RPMI8226 (cell line): ENCODE measurements at places on chromosomes 2 and 18.

- DNase-seq, result no peak
Observed at GRCh38 chr2:143852759-143853158, 667.2 kb downstream of the ZEB2 start.

DNA sequence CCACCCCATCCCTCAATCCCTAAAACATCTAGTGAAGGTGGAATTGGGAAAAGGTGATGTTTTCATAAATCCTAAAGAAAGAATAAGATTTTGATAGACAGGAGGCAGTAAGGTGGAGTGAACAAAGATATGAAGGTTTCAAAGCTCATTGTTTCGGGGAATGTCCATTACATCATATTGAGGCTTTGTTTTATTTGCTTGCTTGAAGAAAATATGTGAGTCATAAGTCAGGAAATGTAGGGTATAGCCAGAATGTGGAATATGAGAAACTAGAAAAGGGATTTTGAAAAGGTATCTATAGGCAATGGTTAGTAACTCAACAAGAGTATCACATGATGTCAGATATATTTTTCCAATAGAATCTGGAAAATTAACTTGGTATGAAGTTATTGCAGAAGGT is 1178.5 kb upstream of the ACVR2A start:
- DNase-seq, result no peak

DNA sequence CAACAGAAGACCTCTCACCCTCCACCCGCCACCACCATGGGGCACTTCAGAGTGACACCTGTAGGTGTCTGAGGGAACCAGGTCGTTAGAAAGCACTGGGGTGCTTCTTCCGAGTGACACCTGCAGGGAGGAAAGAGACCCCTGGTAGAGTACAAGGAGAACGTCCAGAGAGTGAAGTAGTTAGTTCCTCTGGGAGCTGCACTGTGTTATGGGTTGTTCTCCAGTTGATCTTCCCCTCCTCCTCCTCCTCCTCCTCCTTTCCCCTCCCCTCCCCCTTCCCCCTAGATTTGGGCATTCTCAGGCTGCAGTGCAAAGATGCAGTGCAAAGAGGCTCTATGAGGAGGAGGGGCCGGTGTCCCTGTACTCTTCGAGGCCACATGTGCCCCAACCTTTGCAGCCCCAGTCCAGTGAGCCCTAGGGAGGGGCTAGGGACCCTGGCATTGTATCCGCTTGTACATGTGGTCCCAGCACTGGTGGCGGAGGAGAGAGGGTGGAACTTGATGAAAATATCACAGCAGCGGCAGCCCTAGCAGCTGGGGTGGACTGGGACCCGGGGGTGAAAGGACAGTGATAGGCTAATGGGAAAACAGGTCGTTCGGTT is 850 bp downstream of the DNAJB2 start:
- DNase-seq, result no peak

DNA sequence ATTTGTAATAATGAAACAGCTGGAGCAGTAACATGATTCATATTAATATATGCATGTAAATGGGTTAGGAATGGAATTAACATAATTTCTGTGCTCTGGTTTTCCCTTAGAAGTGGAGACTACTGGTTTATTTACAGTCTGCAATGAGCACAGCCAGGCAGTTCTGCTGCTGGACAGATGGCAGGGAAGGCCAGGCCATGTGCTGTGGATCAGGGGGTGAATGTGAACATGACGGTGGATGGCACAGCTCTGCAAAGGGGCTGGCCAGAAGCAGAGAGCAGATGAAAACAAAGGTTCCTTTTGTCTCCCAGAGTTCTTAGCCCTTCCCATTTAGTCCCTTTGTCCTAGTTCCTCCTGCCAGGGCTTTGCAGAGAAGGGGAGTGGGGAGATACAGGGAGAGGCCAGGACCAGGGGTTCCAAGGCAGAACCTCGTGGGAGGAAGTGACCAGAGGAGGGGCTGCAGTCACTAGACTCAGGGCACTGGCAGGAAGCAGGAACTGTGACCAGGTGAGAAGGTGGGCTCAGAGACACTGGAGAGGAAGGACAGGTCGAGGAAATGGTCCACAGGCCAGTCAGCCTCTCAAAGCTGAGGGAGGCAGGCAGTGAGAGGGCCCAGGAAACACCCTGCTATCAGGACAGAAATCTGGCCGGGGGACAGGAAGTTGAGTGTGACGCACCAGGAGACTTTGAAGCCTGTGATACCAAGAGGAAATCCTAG is 112.9 kb upstream of the ATP8B1 start:
- no peak for DNase-seq

GRCh38 chr18:27582760-27583412 is 397.8 kb upstream of the CHST9 start:
- no peak for DNase-seq

GRCh38 chr18:79477711-79478483 is 82.2 kb downstream of the NFATC1 start:
- no peak for DNase-seq

GRCh38 chr2:95345563-95346230 is 48.5 kb downstream of the KCNIP3 start:
- peak; percentile 79 for DNase-seq

DNA sequence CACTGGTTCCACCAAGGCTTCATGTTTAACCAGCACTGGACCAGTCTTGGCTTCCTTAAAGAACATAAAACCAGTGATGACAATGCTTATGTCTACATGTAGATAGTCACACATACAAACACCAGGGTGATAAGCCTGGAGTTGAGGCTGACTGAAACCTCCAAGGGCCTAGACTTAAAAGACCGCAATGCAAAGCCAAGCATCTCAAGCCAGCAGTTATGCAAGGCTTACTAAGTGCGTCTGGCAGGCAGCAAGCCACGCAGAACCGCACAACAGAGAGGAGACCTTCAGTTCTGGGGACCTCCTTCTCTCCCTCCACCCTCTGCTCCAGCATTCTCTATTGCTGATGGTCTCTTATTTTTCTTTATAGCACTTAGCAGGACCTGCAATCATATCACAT is 63.2 kb upstream of the ACAA2 start:
- no peak for DNase-seq

DNA sequence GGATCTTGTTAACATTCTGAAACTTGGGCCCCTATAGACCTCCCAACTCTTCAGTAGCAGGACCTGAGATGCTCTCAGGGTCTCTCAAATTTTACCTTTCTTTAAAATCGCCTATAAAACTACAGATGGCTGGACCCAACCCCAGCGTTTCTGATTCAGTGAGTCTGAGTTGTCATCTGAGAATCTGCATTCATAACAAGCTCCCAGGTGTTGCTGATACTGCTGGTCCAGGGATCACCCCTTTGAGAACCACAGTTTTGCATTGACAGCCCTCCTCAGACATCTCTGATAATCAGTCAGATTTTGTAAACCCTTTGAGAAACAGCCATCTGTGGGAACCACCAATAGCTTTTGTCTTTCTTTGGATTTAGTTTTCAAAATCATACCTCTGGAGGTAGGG is 315.8 kb downstream of the CYRIA start:
- DNase-seq, result no peak
